ENCODE measurements at places on chromosomes 6 and 20.

DNA sequence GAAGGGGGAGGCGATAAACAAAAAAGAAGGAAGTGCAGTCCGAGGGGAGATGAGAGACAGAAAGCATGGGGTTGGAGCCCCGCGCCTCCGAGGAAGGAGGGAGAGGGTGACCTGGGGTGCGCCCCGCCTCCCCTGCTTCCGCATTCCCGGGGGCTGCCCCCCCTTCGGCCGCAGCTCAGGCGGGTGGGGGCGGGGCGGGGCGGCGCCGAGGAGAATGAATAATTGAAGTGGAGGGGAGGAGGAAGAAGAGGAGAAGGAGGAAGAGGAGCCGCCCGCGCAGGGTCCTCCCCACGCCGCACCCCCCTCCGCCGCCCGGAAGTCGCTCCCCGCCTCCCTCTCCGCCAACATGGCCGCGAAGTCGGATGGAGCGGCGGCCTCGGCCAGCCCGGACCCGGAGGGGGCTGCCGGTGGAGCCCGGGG, at the start of gene XKR7:
XKR7 (plus strand) TSS at position 322 of the 420 bp plus-strand sequence; CDS start at position 347, 25 bp downstream.
- no peak for DNase-seq

DNA sequence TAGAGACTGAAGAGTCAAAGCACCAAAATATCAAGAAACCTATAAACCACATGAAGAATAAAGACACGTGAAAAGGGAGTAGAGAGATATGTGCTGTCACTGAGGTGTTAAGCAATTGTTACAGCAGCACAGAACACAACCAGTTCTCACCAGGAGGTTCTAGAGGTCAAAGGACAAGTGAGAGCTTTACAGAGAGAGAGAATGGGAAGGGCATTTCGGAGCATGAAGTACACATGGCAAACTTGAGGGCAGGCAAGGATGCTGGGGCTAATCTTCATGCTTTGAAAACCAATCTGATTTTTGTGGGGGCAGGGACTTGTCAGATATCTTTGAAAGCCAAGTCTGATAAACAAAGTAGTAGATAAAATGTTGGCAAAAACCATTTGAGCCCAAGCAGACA, 142.3 kb upstream of the NRSN1 start:
- no peak for DNase-seq

DNA sequence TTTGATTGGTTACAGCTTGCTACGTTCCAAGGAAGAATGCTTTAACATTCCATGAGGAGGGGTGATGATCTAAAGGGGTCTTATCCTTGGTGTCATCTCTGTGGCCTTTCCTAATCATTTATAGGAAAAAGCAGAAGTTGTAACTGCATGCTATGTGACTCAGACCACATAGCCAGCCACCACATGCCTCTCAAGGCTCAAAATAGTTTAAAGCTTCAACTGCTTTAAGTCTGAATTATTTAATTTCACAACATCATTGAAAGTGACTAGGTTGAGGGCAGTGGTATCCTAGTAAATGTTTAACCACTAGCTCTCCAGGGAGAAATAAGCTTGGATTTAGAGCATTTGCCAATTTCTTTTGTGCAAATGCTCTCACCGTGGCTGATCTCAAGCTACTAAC, 29.7 kb downstream of the MC3R start:
- no peak for DNase-seq

DNA sequence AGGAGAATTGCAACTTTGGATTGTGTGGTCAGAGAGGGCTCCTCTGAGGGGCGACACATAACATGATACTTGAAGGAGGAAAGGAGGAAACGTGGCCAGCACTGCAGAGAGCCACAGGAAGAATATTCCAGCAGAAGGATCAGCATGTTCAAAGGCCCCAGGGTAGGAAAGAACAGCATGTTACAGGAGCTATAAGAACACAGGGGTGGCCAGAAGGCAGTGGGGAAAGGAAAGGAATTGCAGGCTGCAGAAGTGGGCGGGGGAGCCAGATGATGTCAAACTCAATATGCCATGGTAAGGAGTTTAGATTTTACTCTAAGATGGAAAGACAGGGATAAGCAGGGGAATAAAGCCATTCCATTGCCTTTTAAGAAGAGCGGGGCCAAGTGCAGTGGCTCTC, 30.7 kb downstream of the MGME1 start:
- no peak for DNase-seq

DNA sequence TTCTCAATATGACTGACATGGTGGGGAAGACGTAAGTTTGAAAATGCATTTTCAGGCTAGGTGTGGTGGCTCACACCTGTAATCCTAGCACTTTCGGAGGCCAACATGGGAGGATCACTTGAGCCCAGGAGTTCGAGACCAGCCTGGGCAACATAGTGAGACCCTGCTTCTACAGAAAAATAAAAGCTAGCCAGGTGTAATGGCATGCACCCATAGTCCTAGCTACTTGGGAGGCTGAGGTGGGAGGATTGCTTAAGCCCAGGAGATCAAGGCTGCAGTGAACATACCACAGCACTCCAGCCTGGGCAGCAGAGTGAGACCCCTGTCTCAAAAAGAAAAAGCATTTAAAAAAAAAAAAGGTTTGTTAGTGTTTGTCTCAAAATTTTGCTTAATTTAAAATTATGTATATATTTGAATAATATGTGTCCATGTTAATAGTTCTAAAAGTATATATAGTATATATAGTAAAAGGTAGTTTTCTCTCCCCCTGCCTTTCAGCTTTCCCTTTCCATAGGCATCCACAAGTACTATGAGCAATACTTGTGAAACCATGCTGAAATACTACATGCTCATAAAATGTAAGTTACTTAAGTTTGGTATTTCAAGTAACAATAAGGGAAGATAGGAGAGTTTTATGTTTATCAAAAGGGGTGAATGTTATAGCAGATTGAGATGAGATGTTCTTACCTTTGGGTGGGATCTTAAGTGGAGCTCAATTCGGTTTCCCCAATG, 15.1 kb downstream of the PTPRA start:
- no peak for DNase-seq

DNA sequence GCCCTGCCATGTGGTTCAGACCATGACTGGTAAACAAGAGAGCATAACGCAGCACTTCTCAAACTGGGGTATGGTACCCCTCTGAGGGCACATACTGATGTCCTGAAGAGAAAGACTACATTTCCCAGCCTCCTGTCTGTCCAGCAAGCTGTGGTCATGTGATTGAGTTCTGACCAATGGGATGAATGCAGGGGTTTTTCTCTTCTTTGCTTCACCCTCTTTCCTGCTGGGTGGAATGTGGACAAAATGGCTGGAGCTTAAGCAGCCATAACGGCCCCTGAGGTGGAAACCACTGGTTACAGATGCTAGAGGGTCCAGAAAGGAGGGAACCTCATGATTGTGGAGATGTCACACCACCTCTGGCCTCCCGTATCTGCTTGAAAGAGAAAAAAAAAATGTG, 19.4 kb upstream of the KCNB1 start:
- no peak for DNase-seq

GRCh38 chr20:15889061-15889460, 684.2 kb downstream of the KIF16B start:
- no peak for DNase-seq

DNA sequence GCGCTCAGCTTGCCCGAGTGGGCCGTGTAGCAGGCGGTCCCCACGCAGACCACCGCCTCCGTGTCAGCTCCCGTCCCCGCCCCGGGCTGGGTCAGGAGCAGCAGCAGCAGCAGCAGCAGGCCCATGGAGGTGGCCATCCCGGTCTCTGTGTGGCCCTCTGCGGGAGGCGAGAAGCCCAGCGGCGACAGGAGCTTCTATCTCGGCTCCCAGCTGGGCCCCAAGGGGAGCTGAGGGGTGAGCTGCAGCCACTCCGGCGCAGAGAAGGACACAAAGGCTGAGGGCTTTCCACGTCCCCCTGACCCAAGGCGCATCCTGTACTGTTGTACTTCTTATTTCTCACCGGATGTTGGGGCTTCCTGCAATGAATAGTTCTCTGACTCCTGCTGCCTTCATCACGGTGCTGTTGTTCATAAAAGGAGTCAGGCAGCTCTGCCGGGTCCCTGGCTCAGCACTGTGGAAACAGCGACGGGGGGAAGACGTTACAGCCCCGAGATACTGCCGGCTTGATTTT, at the start of gene CD93:
CD93 (minus strand) TSS at position 269 of the 511 bp plus-strand sequence; CDS start at position 137, 132 bp downstream.
- no peak for DNase-seq

DNA sequence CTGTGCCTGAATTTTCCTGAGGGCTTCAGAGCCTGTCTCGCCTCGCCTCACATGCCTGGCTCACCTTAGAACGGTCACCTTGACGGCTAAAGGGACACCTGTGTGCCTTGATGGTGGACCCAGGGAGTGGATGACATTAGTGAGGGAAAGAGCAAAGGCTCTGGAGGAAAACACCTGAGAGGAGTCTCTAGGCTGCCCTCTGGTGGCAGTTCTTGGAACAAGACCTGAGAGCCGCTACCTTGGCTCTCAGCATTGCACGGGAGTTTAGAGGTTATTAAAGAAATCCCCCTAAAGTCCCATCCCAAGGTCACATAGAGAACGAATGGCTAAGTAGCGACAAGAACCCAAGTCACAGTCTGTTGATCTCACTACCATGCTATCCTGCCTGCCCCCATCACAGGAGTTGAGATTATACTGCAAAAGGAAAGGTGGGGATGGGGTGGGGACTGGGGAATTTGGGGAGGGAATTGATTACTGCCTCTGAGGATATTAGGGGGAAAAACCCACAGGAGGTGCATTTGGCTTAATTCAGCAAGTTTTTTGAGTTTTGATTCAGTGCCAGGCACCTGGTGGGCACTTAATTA, 7.9 kb upstream of the CDSN start:
- DNase-seq = peak; percentile 72

DNA sequence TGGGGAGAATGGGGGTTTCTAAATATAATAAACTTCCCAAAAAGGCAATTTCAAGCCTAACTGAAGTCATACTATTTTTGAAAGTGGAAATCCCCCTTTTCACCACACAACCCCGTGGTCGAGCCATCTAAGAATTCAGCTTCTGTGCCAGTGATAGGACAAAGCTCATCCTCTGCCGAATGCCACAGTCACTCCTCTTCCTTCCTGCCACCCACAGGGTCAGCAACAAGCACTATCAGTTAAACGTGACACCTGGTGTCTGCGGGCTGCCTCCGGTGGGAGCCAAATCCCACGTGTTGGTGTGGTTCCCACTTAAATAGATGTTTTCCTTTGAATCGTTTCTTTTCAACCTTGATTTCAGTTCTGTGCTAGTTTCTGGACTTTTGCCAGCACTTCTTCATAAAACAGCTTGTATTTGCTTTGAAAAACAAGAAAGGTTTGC, 60.7 kb downstream of the TNFAIP3 start:
- DNase-seq = peak; percentile 87

- DNase-seq = no peak
These were observed 464.8 kb upstream of the CDH4 start for GRCh38 chr20:60787276-60787675.

- peak; percentile 85 for DNase-seq
These were observed 20.4 kb downstream of the HLA-G start for GRCh38 chr6:29847871-29848630.

DNA sequence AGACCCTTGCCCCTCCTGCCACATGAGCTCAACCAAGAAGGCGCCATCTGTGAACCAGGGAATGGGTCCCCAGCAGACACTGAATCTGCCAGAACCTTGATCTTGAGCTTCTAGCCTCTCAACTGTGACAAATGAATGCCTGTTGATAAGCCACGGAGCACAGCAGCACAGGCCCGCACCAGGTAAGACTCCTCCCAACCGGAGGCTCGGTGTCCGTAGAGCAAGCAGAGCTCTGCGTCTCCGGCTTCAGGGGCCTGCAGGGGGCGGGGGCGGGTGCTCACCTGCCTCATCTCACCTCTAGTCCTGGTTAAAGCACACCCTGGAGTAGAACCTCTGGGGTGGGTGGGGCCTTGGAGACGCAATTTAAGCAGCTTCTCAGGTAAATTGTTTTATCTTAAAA, 122.7 kb downstream of the SMOC2 start:
- no peak for DNase-seq

DNA sequence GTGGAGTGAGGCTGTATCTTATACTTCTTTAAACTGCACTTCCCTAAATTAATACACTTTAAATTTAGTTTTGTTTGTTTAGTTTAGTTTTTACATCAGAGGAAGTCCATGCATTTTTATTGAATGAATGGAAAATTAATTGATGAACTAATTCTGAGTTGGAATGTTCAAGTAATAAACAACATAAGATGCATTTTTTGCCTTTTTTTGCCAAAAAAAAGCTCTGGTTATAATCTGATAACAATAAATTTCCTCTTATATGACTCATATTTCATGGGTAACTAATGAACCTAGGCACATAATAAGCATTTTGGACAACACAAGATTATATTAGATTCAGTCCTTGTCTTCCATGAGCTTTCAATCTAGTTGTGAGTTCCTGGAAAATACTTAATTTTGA, 323.1 kb downstream of the CENPW start:
- DNase-seq = no peak

DNA sequence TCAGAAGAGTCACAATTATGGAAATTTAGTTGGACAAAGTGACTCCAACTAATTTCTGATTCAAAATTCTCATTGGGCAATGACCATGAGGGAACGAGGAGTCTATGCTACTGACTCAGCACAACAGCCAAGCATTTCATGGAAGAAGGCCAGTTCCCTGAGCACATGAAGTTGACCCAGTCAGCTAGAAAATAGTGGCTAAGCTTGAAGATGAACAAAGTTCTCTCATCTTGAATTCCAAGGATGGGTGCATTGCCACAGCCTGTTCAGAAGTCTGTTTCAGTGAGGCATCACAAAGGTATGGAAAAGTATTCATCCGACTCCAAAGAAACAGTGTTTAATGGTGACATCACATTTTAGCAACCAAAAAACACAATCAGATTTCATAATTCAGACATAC, 676.9 kb downstream of the HACE1 start:
- no peak for DNase-seq

GRCh38 chr6:111952821-111953540, 79.7 kb upstream of the FYN start:
- DNase-seq = no peak

GRCh38 chr6:26576929-26577719, 19.6 kb upstream of the ABT1 start:
- DNase-seq = no peak

DNA sequence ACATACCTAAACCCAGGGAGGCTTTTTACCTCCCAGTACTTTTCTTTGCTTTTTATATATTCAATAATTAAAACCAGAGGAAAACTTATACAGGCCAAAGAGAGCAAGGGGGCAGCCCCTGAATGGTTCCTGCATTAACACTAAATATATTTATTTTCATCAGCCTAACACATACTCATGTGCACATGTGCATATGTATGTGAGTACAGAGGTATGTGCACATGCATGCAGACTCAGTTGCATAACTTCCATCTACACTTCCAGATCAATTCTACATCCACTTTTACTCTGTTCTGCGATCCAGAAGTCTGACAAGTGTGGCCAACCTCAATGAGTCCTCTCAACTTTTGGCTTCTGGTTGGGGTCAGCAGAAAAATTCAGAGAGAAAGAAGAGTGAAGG, 794.2 kb downstream of the DHX35 start:
- DNase-seq = no peak

- no peak for DNase-seq
These were observed 69.3 kb upstream of the STMND1 start for GRCh38 chr6:17032590-17032987.

GRCh38 chr6:50850223-50851048, 31.8 kb downstream of the TFAP2B start:
- no peak for DNase-seq

- DNase-seq = no peak
These were observed 109.1 kb downstream of the FAM50B start for GRCh38 chr6:3958255-3958654.

All from naive thymus-derived CD8-positive, alpha-beta T cell (primary cell).